Retinal pigment epithelial cell (primary cell): ENCODE measurements at places on chromosomes 5 and 9.

GRCh38 chr5:169265888-169266287 is 35.1 kb downstream of the SLIT3 start:
- DNase-seq: no peak

GRCh38 chr5:91928754-91929521 is 545.8 kb upstream of the ARRDC3 start:
- DNase-seq: no peak

- DNase-seq: no peak
Measured at GRCh38 chr5:133226186-133226585, 174.4 kb downstream of the HSPA4 start.

DNA sequence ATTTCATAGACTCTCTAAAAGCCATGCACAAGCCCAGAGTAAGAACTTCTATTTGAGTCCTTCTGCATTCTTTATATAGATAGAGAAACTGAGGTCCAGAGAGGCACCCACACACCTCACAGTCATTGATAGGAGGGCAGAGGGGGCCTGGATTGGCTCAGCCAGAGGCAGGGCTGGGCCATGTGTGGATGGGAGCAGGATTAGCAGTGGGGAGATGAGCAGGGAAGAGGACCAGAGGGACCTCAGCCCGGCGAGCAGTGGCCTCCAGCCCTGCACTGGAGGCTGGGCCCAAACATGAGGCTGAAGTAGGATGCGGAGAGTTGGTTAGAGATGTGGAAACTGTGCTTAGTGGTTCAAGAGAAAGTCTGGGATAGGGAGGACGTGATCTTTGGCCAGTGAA is 34.0 kb downstream of the PPARGC1B start:
- DNase-seq: no peak

GRCh38 chr5:89584339-89584956 is 701.5 kb upstream of the MEF2C start:
- peak; percentile 40 for DNase-seq

GRCh38 chr5:30502277-30502676 is 691.2 kb upstream of the CDH6 start:
- no peak for DNase-seq
